ENCODE measurements at places on chromosomes 7 and 10. TPM values are rescaled to one million over a fixed set of nuclear protein-coding genes. Genes with fewer than 3 reads are reported as not detected.

Gene OPN1SW
- not detected for total RNA-seq

Gene CPA2
- total RNA-seq: not detected

Gene SEMA3D
- 11.8 TPM for total RNA-seq

Gene CUEDC2
- 43.6 TPM for total RNA-seq

Gene SFTPA1
- not detected for total RNA-seq

Gene ZNF804B
- not detected for total RNA-seq

Gene CELF2
- total RNA-seq: 18.1 TPM

Gene FEZF1
- total RNA-seq: not detected

Gene GIMAP2
- 0.43 TPM for total RNA-seq

Gene RTKN2
- 3.3 TPM for total RNA-seq

Gene AKR1D1
- 0.07 TPM for total RNA-seq

Gene CALHM1
- total RNA-seq: not detected

Gene ITPRID1
- total RNA-seq: not detected

Gene NSUN6
- total RNA-seq: 5.7 TPM

Gene ENKUR
- 0.07 TPM for total RNA-seq

Gene ADAP1
- total RNA-seq: 4.4 TPM

Gene CALML3
- not detected for total RNA-seq

Gene SPDYE8
- total RNA-seq: not detected

Gene TEX36
- not detected for total RNA-seq

Gene LDB3
- 0.96 TPM for total RNA-seq

Gene MPP7
- total RNA-seq: 0.92 TPM

Gene PROSER2
- total RNA-seq: 1.9 TPM

Gene CYP3A7
- not detected for total RNA-seq

Gene ADAMTS14
- 2.5 TPM for total RNA-seq

Gene OPN4
- not detected for total RNA-seq

Gene CYP3A4
- total RNA-seq: not detected

Gene ABCC2
- total RNA-seq: 1.2 TPM

Gene PCBD1
- 39.1 TPM for total RNA-seq

Gene AGBL3
- 0.66 TPM for total RNA-seq

Gene ENTPD7
- total RNA-seq: 25.9 TPM

Gene INTS1
- total RNA-seq: 58.3 TPM

Gene CYP26C1
- 0.07 TPM for total RNA-seq

Gene TFR2
- total RNA-seq: 1.9 TPM

Gene CNTNAP2
- under 0.01 TPM for total RNA-seq

Gene LRRD1
- total RNA-seq: 0.07 TPM

Gene H2BK1
- total RNA-seq: not detected

Gene NKX1-2
- not detected for total RNA-seq

Gene TAS2R41
- not detected for total RNA-seq

Gene ASZ1
- not detected for total RNA-seq

Gene MKLN1
- total RNA-seq: 43.2 TPM

Gene MYOZ1
- 0.20 TPM for total RNA-seq

Gene NPY4R
- total RNA-seq: 0.07 TPM

Gene ANK3
- total RNA-seq: 67.8 TPM

Gene LLCFC1
- not detected for total RNA-seq

Gene FAM204A
- 35.1 TPM for total RNA-seq
